ENCODE measurements at places on chromosomes 2 and 18. TPM values are rescaled to one million over a fixed set of nuclear protein-coding genes. Genes with fewer than 3 reads are reported as not detected.

GRCh38 chr18:22465859-22466457 is 48.2 kb upstream of the CTAGE1 start:
- no peak for DNase-seq

- peak; percentile 56 for DNase-seq
These were observed 120.5 kb downstream of the ZFP36L2 start for GRCh38 chr2:43105586-43106558.

HOXD9 gene
- not detected for total RNA-seq

MARCHF4 gene
- not detected for total RNA-seq

POLR1A gene
- 19.4 TPM for total RNA-seq

DNA sequence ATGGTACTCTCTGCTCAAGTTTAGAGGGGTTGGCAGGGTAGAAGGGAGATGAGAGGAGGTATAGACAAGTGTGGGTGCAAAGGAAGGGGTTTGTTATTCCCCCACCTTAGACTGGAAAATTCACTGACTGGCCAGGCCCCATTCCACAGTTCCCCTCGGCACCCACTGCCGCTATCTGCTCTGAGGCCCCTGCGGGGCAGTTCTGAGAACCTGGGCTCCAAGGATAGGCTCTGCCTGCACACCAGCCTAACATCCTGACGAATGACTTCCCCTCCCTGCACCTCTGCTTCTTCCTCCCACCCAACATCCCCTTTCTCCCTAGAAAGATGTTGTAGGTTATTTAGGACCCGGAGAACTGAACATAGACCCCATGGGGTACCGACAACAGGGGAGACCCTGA is 303.9 kb upstream of the HDAC4 start:
- DNase-seq, result no peak

DNA sequence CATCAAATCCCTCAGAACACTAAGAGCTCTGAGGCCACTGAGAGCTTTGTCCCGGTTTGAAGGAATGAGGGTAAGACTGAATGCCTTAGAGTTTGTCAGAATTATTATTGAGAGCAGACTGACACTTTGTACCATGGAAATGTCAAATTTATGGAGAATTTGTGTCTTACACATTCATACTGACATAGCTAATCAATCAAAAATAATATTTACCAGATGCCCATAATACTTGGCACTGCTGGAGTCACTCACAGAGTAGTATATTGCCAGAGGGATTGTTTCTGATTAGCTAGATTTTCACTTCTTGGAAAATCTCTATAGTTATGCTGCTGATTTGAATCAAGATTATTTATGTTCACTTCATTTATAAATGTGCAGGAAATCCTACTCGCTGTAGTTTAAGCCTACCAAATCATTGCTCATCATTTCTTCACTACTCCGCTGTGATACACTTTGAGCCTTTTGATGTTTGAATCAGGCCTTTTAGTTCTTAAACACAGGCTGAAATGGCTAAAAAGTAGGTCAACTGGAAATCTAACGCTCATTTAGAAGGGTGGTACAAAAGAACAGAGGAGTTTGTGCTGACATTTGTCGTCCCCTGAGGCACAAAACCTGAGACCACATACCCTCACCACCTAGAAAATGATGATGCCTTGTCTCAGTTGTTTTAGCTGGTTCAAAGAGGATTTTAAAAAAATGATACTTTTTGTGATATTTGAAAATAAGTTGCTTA is 96.1 kb upstream of the CSRNP3 start:
- no peak for DNase-seq

DNA sequence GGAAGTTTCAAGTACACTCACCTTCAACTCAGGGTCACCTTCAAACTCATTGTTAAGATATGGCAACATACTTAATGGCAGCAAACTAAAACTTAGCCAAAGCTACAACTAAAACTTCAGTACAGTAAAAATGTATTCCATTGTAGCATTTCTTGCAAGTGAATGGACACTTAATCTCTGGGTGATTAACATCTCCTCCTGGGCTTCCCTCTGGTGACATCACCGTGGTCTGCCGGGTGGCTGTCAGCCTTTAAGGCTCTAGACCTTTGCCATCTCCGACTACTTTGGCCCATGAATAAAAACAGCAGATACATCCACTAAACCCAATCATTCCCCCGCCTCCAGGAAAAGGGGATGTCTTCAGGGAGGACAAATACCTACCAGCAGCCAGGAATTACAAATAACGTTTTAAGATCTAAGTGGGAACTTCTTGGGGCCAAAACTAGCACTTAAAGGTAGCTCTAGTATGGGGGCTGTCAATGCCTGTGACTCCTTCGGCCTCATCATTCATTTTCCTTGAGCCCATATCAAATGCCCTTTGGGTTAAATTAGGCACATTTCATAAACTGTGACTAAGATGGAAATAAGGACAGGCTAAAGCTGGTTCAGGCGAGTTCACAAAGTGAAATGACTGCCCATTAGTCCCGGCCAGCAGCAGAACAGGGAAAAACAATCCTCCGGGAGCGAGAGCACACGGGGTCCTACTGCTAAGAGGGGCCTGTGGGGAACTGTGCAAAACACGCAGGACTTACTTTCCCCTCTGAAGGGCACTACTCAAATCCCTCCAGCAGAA is 1.1 kb downstream of the TFCP2L1 start:
- DNase-seq, result no peak

DNA sequence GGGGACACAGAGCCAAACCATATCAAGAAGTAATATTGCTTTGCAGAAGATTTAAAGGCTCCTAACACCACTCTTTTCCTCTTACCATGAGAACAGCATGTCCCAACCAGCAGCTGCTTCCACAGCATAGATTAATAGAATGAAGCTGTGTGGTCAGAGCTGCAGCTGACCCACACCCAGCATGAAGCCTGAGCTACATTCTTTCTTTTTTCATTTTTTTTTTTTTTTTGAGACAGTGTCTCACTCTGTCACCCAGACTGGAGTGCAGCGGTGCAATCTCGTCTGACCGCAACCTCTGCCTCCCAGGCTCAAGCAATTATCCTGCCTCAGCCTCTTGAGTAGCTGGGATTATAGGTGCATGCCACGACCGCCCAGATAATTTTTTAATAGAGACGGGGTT is 289.8 kb downstream of the RAD51AP2 start:
- DNase-seq, result no peak

TDRD15 gene
- total RNA-seq, result not detected

GRCh38 chr2:175535631-175536030 is 354.1 kb upstream of the ATP5MC3 start:
- DNase-seq, result no peak

DNA sequence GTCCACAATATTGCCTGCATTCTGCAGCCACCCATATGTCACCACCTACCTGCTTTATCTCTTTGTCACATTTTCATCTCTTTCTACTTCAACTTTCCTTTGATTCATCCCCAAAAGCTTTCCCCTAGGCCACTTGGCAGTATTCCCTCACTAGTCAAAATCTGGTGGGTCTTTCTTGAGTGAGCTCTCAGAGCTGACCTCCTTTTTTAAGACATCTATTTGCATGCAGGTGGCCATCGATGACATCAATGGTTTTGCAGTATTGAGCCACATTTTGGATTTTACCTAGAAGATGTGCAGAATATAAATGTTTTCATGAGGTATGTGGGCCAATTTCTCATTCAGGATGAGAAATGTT is 133.4 kb upstream of the REG3A start:
- DNase-seq, result no peak

MGAT4A gene
- 0.15 TPM for total RNA-seq

CFAP221 gene
- total RNA-seq, result 0.72 TPM

Data from Karpas-422 (cell line).